ENCODE measurements at places on chromosomes 1 and 21.

- no peak for DNase-seq
Measured at GRCh38 chr1:241482761-241483250, 36.7 kb downstream of the FH start.

- DNase-seq = no peak
Measured at GRCh38 chr21:45615145-45615711, 28.3 kb upstream of the PCBP3 start.

GRCh38 chr1:43309405-43310025, 8.7 kb downstream of the TIE1 start:
- no peak for DNase-seq

- no peak for DNase-seq
Measured at GRCh38 chr1:30274173-30274970, 449.0 kb downstream of the MATN1 start.

GRCh38 chr1:190376044-190376443, 101.6 kb downstream of the BRINP3 start:
- DNase-seq = no peak

Data from SIG-M5 (cell line).